Smooth muscle cell of the brain vasculature (primary cell): ENCODE measurements at places on chromosomes 6 and 20.

GRCh38 chr20:3077618-3078134 is 6.3 kb downstream of the OXT start:
- DNase-seq: no peak

GRCh38 chr20:63009988-63010769 is 3.4 kb upstream of the BHLHE23 start:
- no peak for DNase-seq

DNA sequence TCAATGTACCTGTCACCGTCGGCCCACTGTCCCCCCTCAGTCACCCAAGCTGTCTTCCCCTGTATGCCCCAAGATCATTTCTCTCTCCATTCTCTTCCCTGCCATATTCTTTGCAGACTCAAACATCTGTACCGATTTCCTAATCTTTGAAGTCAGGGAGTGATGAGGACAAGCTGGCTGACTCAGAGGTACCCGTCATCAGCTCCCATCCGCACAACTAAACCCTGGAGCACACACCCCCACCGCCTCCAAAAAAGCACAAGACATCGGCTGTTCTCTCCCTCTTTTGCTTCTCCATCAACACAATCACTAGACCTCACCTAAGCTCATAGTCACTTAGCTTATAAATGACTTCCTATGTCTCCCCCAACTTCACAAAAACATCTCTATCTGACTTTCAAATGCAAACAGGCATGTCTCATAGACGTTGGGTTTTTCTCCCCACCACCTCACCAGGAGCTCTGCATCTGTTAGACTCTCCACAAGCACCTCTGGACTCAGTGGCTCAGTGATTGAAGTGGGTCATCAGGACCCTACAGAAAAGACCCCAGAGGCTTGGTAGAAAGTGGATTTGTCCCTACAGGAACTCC is 11.5 kb upstream of the NFATC2 start:
- no peak for DNase-seq

DNA sequence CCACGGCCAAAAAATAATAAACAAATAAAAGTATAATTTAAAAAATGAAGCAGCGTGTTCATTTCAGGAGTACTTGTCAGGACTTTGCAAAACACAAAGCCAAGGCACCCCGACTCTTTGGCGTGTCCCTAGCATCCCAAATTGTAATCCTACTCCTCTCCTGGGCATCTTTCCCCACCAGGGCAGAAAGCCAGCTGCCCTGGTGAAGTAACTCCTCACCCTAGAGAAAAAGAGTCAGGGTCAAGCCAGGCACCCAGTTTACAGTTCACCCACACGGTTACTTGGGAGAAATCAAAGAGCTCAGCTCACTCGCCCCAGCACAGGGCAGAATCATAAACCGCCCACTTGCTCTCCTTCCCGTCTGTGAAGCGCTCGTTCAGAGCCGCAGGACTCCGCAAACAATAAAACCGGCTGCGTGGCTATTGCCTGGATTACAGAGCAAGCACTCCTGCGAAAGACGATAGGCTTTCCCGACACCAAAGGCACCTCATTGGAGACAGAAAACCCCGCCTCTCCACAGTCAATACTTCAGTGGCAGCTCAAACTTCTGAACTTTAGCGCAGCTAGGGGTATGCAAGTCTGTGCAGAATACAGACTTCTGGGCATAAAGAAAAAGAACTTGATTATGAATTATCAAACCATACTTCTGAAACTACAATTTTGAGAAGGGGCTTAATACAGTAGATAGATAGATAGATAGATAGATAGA is 73.0 kb upstream of the NHSL1 start:
- DNase-seq: peak; percentile 50

DNA sequence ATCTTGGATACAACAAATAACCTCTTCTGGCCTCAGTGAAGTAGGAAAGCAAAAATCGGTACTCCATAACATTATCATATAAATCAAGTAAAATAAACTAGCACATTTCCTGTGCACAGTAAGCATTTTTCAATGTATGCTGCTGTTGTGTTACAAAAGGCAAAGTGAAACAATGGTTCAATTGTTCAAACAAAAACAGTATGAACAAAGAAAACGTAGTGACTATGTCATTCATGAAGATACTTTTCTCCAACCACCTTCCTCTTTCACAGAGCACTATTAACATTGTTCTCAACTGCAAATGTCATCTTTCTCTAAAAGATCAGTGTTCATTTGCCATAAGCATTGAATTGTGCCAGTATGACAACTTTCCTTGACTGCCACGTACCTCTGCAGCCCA is 318.6 kb upstream of the PRDM1 start:
- no peak for DNase-seq

DNA sequence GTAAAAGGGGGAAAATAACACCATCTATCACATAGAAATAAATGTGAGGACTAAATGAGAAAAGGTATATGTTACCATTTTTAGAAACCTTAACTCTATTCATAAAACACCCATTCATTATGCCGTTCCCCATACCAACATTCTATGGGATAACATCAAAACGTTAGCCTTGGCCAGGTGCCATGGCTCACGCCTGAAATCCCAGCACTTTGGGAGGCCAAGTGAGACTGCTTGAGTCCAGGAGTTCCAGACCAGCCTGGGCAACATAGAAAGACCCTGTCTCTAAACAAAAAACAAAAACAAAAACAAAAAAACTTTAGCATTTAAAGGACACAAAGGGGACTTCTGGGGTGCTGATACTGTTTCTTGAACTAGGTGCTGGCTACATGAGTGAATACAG is 1.3 kb downstream of the PIGU start:
- no peak for DNase-seq

DNA sequence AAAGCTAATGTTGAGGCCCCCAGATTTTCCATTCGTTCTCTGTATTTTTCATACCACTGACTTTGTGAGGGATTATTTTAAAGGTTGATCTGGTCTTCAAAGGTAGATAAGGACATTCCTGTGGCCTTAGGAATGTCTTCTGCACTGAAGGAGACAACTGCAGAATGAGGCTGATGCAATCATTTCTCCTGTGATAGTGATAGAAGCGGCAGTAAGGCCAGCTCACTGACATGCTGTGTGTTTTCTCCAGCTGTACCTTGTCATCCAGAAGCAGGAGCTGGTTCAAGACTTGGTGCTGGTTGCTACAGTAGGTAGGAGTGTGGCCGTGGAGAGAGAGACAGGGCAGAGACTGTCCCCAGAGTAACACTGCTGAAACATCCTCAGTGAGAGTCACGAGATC is 53.8 kb downstream of the DCBLD1 start:
- DNase-seq: no peak

- no peak for DNase-seq
Measured at GRCh38 chr6:45795678-45796077, 220.0 kb downstream of the CLIC5 start.
